B cell (primary cell): ENCODE measurements at places on chromosomes 3 and 15. TPM values are rescaled to one million over a fixed set of nuclear protein-coding genes. Genes with fewer than 3 reads are reported as not detected.

The ZNF660 gene
- 7.5 and 8.7 TPM in 2 replicates for total RNA-seq

The ITIH4 gene
- 38.5 and 38.7 TPM in 2 replicates for total RNA-seq

The LMAN1L gene
- total RNA-seq: 1.1 and 1.2 TPM in 2 replicates

The GOLGA6L4 gene
- total RNA-seq: 1.9 and 3.9 TPM in 2 replicates

DNA sequence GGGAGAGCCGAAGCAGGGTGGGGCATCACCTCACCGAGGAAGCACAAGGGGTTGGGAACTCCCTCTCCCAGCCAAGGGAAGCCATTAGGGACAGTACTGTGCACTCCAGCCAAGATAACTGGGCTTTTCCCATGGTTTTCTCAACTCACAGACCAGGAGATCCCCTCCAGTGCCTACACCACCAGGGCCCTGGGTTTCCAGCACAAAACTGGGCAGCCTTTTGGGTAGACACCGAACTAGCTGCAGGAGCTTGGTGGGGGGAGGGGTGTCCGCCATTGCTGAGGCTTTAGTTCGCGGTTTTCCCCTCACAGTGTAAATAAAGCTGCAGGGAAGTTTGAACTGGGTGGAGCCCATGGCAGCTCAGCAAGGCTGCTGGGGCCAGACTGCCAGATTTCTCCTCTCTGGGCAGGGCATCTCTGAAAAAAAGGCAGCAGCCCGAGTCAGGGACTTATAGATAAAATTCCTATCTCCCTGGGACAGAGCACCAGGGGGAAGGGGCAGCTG, 129.6 kb upstream of the LMCD1 start:
- no peak for DNase-seq

DNA sequence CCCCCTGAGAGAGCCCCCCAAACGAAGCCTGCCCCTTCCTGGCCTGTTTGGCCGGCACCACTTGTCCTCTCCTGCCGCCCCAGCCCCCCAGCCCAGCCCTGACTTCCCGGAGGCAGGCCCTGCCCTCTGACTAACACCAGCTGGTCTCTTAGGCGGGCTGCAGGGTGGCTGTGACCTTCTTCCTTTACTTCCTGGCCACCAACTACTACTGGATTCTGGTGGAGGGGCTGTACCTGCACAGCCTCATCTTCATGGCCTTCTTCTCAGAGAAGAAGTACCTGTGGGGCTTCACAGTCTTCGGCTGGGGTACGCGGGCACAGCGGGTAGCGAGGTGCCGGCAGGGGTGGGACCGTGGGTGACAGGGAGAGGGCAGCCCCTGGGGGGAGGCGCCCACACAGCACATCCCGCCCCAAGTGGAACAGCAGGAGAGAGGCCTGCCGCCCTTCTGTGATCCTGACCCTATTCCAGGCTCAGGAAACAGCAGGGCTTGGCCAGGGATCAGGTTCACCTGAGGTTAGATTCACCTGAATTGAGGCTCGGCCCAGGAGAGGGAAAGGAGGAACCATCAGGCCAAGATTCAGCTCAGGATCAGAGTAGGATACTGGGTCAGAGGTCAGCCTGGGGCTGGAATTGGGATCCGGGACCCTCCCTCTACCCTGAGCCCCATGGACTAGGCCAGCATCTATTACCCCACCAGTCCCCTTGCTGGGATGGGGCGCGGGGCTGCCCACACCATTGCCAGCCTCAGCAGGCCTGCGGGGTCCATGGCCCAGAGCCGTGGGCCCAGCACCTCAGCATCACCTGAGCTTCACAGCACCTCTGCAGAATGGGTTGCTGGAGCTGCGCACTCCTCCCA, 21.9 kb downstream of the PTH1R start:
- DNase-seq: no peak

The MUSTN1 gene
- total RNA-seq: 0.79 and 5.1 TPM in 2 replicates

GRCh38 chr15:24919446-24919845, 35.3 kb upstream of the SNRPN start:
- DNase-seq: no peak

DNA sequence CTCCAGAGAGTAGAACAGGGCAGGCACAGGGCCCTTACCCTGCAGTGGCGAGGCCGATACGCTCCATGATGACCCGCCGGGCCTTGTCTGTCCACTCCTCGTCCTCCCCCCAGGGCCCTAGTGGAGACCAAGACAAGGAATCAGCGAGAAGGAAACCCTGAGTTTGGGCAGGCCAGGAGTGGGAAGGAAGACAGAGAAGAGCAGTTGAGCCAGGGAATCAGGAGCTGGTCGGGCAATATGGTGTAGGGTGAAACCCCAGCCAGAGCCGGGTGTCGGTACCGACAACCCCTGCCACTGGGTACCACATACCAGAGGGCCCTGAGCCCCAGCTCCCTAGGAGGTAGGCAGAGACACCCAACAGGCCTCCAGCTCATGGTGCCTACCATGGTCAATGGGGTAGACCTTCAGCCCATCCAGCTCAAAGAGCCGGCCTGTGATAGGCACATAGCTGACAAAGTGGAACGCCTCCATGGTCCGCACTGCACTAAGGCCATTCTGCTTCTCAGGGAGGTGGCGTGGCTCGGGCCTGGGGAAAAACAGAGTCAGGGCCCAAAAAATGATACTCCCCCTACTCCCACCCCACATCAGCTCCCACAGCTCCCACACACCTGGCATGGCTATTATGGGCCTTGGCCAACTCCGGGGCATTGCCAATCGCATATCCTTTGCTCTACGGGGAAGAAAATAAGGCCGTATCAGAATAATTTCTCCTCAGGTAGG, 38.0 kb downstream of the SEMA3G start:
- peak; percentile 12 for DNase-seq

- DNase-seq: no peak
These were observed 2.2 kb upstream of the SENP2 start for GRCh38 chr3:185583925-185584324.

GRCh38 chr3:131110087-131110486, 83.4 kb downstream of the NEK11 start:
- no peak for DNase-seq

- DNase-seq: peak; percentile 10
These were observed 85.5 kb upstream of the FGF12 start for GRCh38 chr3:192812743-192813383.

DNA sequence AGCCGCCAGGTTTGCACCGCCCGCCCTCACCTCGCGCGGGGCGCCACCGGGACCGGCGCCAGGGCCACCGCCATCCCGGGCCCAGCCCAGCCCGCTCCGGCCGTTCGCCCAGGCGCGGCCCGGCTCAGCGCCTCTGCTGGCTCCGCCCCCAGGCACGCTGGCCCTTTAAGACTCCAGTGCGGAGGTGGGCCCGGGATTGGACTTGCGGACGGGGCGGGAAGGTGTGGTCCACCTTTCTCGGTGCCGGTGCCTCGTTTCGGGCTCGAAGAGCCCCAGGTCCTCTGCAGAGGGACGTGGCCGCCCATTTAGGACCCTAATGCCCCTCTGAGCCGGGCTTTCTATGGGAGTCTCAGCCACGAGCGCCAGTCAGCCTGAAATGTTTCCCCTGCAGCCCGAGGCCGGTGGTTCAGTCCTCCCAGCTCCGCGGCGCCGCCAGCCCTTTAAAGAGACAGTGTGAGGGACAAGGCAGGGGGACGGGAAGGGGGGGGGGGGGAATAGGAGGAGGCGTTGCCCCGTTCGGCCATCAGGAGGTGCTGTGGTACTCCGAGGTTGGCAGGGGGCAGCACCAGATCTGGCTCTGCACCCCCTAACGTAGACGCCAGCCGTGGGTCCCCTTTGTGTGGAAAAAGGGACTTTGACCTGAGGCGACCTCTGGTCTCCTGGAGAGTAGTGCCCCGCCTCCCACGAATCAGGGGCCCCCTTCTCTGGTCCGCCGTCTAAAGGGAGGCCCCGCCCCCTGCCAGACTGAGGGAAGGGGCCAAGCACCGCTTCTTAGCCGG, 1.0 kb downstream of the HYAL2 start:
- peak; percentile 94 for DNase-seq

GRCh38 chr3:81936817-81937216, 175.4 kb upstream of the GBE1 start:
- no peak for DNase-seq

The SGO1 gene
- 6.4 and 6.7 TPM in 2 replicates for total RNA-seq

DNA sequence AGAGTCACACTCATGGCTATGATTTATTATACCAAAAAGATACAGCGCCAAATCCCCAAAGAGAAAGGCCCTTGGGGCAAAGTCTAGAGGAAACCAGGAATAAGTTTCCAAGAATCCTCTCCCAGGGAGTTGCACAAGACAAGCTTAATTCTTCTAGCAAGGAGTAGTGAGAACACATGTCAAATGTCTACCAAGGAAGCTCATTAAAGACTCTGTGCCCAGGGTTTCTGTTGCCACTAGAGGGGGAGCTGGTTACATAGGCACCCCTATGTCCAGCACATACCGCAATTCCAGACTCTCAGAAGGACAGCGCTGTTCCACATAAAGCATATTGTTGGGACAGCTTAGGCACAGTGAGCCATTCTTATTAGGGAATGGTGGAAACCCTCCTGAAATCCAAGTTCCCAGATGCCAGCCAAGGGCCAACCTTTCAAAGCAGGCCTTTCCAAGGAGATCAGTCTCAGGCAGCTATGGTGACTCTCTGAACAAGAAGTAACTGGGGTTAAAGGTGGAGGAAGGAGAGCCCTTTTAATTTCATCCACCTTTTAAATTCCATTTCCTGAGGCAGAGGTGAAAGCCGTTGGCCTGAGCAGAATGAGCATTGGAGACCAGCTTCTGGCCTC, 194.2 kb downstream of the UACA start:
- DNase-seq: no peak

DNA sequence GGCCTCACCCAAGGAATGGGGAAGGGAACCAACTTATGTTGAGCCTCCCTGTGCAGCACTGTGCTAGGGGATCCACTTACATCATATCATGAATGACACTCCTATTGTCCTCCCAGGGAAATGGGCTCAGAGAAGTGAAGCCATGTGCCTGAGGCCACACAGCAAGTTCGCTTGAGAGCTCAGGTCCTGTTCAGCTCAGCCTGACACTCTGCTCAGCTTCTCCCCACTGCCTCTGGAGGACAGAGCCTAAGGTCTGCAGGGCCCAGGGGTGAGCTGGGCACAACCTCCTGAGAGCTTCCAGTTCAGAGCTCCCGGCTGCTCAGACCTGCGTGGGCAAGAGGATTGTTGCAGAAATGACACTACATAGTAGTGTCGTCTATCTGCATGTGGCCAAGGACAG, 76.0 kb upstream of the SEC13 start:
- no peak for DNase-seq

The PLAAT1 gene
- total RNA-seq: not detected in 2 replicates

- no peak for DNase-seq
These were observed 526 bp downstream of the RMDN3 start for GRCh38 chr15:40754574-40754882.

The TMEM212 gene
- total RNA-seq: not detected in 2 replicates

DNA sequence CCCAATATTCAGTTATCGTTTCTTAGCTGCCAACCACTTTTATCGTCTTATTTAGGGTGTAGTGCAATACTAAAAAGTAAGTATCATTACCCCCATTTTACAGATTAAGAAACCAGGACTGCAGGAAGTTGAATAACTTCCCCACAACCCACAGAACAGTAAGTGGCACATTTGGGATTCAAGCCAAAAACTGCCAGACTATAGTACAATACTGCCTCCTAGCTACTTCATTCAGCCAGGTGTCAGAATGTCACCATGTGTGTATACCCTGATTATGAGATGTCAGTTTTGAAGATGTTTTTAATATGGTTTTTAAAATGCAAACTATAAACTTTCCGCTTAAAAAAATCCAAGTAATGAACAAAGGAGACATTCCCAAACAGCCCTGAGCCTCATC, 74.2 kb upstream of the PROK2 start:
- DNase-seq: no peak

- no peak for DNase-seq
These were observed 17.1 kb downstream of the IQCB1 start for GRCh38 chr3:121817753-121818152.

DNA sequence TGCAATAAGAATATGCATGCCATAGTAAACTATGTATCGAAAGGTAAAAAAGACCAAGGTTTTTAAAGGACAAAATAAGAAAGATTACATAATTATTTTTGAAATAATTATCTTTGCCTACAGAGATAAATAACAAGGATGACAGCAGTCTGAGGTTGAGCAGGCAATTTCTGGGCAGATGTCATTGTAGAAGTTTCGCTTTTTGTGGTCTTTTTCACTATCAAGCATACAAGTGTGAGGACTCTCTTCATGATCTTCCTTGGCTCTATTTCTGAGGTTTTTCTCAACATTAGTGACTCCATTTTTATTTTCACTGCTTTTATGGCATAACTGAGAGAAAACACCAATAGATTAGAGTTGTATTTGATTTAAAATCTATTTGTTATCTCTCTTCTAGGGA, 1337.9 kb upstream of the EPHA6 start:
- no peak for DNase-seq

DNA sequence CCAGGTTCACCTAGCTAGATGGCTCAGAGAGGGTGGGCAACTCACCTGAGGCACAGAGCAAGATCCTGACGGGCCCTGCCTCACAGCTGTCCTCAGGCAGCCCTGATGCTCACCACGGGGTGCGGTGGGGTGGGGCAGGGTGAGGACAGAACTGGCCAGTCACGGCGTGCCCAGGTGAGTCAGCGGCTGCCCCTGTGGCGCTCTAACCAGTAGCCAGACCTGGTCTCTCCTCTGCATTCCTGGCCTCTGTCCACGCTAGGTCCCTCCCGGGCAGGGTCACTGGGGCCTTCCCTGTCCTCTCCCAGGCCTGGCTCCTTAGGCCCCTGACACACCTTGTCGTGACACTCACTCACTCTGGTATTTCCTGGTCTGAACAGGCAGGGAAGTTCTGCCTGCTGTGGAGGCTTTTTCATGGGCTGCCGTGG, 901 bp downstream of the ALS2CL start:
- peak; percentile 31 for DNase-seq

DNA sequence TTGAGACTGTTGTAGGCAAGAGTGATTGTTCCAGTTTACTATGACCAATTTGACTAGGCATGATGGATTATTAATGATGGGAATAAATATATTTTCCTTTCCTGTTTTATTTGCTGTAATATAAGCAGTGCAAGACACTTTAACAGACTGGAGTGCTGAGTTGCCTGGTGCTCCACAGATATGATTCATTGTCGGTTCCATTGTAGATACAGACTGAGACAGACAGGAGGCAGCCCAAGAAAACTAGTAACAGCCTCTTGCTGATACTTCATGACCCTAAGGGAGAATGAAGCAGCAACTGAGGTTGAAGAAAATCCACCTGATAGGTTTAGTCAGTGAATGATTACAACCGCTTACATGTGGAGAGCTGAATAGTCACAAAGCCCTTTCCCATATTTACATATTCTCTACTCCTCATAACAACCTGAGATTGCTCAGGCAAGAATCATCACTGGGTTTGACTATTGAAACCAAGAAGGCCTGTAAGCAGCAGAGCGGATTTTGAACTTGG, 235.1 kb upstream of the TPRG1 start:
- no peak for DNase-seq
